ENCODE measurements at places on chromosomes 4 and X. TPM values are rescaled to one million over a fixed set of nuclear protein-coding genes. Genes with fewer than 3 reads are reported as not detected.

PPP4R3C gene
- total RNA-seq: not detected

MAGEA4 gene
- total RNA-seq: not detected

RAB39B gene
- total RNA-seq: 6.5 TPM

MAD2L1 gene
- 6.5 TPM for total RNA-seq

SSX2 gene
- not detected for total RNA-seq

AGTR2 gene
- total RNA-seq: not detected

EVC2 gene
- total RNA-seq: 3.6 TPM

DNA sequence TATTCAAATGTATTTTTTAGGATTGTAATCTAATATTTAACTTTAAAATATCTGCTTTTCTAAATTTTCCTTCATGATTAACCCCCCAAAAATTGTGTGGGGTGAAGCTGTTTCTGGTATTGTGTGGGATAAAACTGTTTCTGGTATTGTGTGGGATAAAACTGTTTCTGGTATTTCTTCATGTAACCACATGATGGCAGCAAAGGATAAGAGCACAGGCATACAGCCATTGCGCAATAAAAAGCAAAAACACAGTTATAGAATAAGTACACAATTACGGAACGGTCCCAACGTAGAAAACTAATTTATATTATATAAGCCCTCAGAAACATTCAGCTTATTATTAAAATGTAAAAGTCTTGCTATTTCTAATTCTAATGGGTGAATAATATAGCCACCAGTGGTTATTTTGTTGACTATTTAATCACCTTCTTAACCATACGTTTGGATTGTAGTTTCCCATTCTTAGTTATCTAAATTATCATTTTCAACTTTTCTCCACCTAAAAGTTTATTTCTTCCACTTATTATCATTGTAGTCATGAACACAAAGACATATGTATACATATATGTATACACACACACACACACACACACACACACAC is 333.9 kb upstream of the FSTL5 start:
- no peaks in the 10 kb centered on the region for H3K4me1 ChIP-seq
- no peak for DNase-seq
- no peak overlapping the region for H3K27ac ChIP-seq
- no peak overlapping the region for H3K4me3 ChIP-seq
- no peaks in the 10 kb centered on the region for H3K36me3 ChIP-seq

GRCh38 chrX:134287346-134287745 is 50.4 kb downstream of the CCDC160 start:
- no peak for DNase-seq
- H3K36me3 ChIP-seq: no peaks in the 10 kb centered on the region
- no peak overlapping the region for H3K4me3 ChIP-seq
- no peaks in the 10 kb centered on the region for H3K4me1 ChIP-seq
- no peaks in the 10 kb centered on the region for H3K27me3 ChIP-seq

DNA sequence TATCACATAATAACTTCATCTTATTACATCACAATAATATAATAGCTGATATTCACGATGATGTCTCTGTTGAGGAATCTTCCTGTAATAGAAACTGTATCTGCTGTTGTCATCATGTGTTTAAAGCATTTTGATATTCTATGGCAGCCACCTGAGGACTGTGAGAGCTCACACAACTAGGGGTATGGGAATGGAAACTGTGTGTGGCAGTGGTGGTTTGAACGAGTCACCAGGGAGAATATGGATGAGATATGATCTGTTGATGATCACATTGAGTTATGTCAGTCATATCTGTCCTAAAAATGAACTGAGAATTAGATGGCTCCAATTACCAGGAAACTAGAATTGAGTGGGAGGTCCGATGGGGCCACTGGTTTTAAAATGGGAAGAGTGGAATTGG is 169.6 kb downstream of the MID1IP1 start:
- H3K4me3 ChIP-seq: no peak overlapping the region
- no peak overlapping the region for H3K27ac ChIP-seq
- no peaks in the 10 kb centered on the region for H3K36me3 ChIP-seq
- no peaks in the 10 kb centered on the region for H3K4me1 ChIP-seq

DNA sequence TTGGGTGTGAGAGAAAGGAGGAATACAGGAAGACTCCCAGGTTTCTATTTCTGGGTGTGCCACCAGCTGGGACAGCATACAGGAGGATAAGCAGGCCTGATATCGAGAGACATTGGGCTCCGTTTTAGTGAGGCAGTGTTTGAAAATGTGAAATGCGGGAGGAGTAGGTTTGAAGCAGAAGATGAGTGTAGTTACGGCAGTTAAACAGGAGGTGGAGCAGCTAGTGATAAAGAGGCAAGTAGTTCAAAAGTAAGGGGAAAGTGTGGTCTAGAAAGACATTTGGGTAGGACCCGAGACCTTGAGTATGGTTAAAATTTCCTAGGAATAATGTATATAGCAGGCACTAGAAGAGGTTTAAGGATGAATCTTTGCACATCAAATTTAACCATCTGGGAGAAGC is 42.4 kb downstream of the DCUN1D4 start:
- H3K4me1 ChIP-seq: peaks cover 18% of the 10 kb centered on the region
- H3K27me3 ChIP-seq: no peaks in the 10 kb centered on the region
- H3K4me3 ChIP-seq: no peak overlapping the region
- H3K36me3 ChIP-seq: peaks cover 17% of the 10 kb centered on the region
- peak overlapping the region; percentile 64 for H3K27ac ChIP-seq

GRCh38 chr4:83217721-83218522 is 66.7 kb downstream of the COQ2 start:
- H3K4me1 ChIP-seq: peaks cover 48% of the 10 kb centered on the region
- H3K36me3 ChIP-seq: no peaks in the 10 kb centered on the region
- peak overlapping the region; percentile 96 for H3K27ac ChIP-seq
